Pulmonary artery endothelial cell (primary cell): ENCODE measurements at places on chromosomes 3 and 15. TPM values are rescaled to one million over a fixed set of nuclear protein-coding genes. Genes with fewer than 3 reads are reported as not detected.

Gene COX5A
- 51.2 and 72.3 TPM in 2 replicates for total RNA-seq

Gene CMC1
- total RNA-seq: 3.6 and 3.9 TPM in 2 replicates

Gene GOLIM4
- total RNA-seq: 58.0 and 58.9 TPM in 2 replicates

Gene CGGBP1
- total RNA-seq: 43.7 and 68.0 TPM in 2 replicates

Gene TF
- total RNA-seq: 0.07 and 0.18 TPM in 2 replicates

Gene KIF7
- 7.5 and 10.9 TPM in 2 replicates for total RNA-seq

Gene C3orf22
- total RNA-seq: not detected in 2 replicates

Gene MB21D2
- total RNA-seq: 9.8 and 11.7 TPM in 2 replicates
